ENCODE measurements at places on chromosomes 12 and 14.

GRCh38 chr14:87149583-87150354, 843.2 kb downstream of the GALC start:
- no peak for DNase-seq

DNA sequence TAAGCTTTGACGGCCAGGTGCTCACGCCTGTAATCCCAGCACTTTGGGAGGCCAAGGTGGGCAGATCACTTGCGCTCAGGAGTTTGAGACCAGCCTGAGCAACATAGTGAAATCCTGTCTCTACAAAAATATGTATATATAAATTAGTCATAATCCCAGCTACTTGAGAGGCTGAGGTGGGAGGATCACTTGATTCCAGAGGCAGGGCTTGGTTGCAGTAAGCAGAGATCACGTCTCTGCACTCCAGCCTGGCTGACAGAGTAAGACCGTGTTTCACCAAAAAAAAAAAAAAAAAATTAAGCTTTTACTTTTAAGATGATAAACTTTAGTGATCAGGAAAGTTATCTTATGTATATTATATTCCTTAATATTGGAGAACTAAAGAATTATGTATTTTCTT, 18.0 kb upstream of the SNAPC1 start:
- DNase-seq: no peak

GRCh38 chr14:52356025-52356424, 41.9 kb downstream of the PTGER2 start:
- no peak for DNase-seq

- no peak for DNase-seq
These were observed 321.1 kb downstream of the NPAS3 start for GRCh38 chr14:33259764-33260163.

DNA sequence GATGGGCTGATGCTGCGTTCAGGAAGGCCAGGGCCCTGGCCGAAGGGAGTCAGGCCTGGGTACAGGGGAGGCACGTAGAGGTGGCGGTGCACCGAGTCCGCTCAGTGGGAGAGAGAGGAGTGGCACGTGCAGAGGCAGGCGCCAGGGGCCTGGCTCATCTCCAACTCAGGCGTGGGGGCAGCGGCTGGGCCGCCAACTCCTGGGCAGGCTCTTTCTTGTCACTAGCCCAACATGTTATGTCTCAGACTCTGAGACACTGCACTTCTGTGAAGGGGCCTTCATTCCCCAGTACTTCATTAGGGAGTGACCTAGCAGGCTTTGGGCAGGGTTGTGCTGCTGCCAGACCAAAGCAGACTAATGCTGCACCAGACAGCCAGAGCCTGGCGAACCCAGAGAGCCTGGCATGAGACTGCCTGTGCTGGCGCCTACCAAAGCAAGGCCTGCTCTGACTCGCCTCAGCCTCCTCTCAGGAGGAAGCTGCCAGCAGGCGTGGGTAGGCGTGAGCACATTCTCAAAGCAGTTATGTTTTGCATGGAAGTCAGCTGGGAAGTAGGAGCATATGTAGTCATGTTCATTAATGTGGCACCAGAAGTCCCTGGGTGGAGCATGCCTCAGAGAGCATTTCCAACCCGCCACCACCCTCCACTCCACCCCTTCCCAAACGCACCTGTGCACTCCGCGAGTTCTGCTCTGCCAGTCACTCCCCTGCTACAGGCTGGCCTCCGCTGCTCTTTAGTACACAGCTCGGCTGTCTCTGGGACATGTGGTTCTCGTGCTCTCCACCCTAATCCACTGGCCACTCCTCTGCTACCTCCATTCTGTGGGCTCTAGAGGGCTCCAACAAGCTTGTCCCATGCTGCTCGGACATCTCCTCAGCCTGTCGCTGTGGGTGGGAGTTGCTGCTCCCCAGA, 9.7 kb downstream of the CKB start:
- DNase-seq: no peak

DNA sequence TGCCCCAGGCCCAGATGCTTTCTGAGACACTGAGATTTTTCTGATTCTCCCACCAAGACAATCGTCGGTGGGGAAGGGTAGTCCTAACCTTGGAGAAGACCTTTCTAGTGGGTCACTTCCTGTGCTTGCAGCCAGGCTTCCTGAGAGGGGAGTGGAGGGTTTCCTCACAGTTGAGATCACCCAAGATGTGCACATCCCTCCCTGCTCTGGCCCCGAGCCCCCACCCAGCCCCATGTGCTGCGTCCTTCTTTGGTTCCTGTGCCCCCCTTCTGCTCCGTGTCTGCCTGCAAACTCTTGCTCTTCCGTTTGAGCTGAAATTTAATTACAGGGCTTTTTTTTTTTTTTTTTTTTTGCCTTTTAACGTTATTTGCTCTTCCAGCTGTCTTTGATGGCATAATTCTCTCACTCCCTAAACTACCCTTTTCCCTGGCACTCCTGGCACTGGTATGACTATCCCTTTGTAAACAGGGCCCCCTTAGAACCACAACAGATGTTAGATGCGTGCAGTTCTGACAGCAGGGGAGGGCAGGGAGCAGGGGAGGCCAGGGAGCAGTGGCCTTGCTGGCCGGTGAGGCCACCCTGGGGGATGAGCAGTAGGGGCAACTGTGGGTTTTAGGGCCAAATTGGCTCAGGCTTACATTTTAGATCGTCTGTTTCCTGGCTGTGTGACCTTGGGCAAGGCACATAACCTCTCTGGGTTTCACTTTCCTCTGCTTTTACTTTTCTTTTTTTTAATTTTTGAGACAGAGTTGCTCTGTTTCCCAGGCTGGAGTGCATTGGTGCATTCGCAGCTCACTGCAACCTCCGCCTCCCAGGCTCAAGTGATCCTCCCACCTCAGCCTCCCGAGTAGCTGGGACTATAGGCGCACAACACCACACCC, 144.5 kb downstream of the PHETA1 start:
- peak; percentile 91 for DNase-seq

GRCh38 chr14:52046376-52046917, 22.4 kb downstream of the NID2 start:
- no peak for DNase-seq

DNA sequence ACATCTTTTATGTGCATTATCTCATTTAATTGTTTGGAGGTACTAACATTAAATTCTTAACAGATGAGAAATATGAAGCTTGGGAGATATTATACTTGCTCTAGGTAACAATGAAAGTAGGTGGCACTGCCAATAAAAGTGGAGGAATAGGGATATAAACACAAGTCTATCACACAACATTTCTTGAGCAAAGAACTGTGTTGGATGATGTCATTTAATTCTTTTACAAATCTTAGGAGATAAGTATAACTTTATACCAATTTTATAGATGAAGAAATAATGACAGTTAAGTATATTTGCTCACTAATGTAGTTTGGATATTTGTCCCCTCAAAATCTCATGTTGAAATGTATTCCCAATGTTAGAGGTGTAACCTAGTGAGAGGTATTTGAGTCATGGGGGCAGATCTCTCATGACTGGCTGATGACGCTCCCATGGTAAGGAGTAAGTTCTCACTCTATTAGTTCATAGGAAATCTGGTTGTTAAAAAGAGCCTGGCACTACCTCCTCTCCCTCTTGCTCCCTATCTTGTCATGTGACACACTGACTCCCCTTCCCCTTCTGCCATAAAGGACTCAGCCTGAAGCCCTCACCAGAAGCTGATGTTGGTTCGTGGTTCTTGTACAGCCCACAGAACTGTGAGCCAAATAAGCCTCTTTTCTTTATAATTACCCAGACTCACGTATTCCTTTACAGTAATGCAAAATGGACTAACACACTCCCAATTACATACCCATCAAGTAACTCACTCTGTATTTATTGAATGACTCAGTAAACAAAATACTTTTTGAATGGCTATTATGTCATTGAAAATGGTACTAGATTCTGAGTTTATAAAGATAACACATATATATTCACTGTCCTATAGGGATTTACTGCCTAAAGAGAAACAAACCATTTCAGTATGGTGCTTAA, 146.8 kb upstream of the KITLG start:
- DNase-seq: no peak

DNA sequence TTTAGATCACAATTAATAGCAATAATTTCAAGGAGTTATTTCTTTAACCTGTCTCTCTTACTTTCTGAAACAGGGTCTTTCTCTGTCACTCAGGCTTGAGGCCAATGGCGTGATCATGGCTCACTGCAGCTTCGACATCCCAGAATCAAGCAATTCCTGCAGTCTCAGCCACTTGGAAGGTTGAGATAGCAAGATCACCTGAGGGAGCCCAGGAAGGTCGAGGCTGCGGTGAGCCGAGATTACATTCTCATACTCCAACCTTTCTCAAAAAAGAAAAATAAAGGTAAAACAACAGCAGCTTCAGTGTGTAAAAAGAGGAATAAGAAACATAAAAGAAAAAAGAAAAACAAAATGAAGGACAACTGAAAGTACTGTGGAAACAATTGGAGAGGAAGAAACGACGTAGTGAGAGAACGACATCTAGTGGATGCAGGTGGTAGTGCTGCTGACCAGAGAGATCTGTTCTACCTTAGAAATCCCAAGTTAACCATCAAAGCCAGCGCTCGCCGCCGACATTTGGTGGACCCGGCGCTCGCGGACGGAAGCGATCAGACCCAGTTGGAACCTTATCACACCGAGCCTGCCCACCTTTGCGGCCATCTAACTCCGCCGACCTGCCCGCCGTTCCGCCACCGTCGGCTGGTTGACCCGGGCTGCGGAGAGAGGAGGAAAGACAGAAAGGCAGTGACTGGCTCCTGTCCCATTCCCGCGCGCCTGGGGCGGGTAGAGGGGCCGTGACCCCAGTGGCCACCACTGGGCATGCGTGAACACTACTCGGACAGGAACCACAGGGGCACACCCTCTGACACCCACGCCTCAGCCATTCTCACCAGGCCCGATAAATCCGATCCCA, 196.1 kb downstream of the ALG10 start:
- peak; percentile 77 for DNase-seq
